CD4-positive, alpha-beta memory T cell (primary cell): ENCODE measurements at places on chromosomes 2 and 18.
A peak's percentile ranks its signal among the peaks of the same experiment; 100 is the strongest.

GRCh38 chr2:230444832-230445231 is 28.8 kb downstream of the SP100 start:
- DNase-seq, result no peak

- no peak for DNase-seq
These were observed 9.8 kb downstream of the RBFA start for GRCh38 chr18:80044072-80044471.

GRCh38 chr2:25366629-25367028 is 24.9 kb upstream of the DNMT3A start:
- DNase-seq, result no peak

DNA sequence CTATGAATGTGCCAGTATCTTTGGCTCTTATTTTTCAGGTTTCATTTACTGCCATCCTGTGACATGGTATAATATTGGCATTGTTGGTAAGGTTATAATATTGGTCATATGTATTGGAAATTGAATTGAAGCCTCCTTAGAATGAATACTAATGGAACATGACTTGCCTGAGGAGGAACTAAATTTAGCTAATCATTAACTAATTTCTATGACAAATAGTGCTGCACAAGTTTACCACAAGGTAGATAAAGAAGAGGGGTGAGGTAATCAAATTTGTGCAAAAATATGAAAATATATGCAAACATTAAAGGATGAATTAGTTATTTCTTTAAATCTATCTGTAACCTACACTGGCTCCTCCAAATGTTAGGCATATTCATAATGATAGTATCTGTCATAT is 43.2 kb upstream of the ORC2 start:
- DNase-seq, result no peak

- DNase-seq, result no peak
These were observed 263.8 kb downstream of the PHLPP1 start for GRCh38 chr18:62979176-62979575.

DNA sequence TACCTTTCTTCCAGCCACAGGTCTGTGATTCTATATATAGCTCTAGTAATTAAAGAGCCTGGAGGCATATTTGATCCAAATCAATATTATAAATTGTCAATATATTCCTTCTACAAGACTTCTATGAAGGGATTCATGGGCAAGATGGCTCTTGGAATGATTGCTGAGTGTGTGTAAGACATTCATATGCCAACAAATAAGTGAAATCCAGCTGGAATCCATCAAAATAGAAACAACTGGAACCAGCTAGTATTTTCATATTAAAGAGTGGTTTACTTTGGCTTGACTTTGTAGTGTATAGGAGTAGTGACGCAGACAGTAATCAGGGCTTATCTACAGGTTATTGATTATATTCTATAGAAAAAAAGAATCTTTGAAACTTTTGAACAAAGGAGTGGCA is 83.4 kb downstream of the CALCRL start:
- DNase-seq, result no peak

- DNase-seq, result no peak
These were observed 137.5 kb downstream of the NDUFA10 start for GRCh38 chr2:239887604-239888003.

DNA sequence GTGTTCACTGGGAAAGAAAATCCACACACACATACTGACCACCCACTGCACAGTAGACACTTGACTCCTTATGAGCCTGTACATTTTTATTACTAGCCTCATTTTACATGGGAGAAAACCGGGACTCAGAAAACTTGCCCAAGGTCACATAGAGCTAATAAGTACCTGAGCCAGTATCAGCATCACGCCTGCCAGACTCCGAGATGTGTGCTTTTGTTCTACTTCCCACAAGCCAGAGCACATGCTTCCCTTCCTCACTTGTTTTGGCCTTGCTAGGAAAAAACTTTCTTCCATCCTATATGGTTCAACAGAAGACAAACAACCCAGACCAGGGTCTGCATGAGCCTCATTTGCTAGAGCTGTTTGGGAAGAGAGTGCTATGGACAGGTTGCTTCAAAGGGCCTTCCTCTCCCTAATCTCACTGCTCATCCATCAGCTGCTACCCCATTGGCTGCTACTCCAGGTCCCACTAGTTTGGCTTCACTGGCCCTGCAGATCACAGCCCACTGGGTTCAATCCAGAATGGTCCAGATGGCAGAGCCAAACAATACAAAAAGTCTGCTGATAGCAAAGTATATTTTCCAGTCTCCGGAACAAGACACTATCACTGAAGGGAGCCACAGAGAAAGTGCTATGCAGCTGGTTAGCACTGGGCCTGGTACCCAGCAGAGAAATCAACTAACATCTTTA is 63.9 kb downstream of the STK39 start:
- no peak for DNase-seq

GRCh38 chr2:99285526-99285925 is 15.5 kb downstream of the LYG1 start:
- no peak for DNase-seq

- no peak for DNase-seq
These were observed 27.5 kb upstream of the CAB39 start for GRCh38 chr2:230685178-230685577.

DNA sequence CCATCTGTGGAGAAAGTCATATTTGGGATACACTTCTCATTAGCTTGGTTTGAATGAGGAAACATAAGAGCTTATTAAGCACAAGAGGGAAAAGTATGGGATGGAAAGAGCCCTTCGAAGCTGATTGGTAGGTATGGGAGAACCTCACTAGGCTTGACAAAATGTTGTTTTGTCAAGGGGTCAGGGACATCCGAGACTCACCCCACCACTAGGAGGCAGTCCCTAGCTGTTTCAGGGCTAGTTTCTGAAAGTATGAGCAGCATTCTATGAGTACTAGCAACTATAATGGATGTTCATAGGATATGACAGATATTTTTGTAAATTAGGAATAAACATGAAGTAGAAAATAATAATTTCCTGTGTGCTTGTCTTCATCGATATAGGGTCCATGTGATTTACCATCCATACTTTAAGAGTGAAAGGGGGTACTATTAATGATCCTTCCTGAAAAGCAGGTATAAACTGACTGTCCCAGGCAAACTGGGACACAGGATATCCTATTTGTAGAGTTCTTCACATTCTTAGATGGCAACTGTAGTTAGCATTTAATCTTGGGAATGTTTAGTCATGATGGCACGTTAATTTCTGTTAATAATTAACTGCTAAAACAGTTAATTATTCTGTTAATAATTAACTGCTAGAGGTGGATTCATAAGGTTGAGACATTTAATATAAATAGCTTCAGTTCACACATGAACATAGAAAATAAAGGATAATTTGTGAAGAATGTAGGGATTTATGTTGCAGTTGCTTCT is 28.4 kb downstream of the OTX1 start:
- DNase-seq, result no peak

- no peak for DNase-seq
These were observed 158.6 kb upstream of the DLX2 start for GRCh38 chr2:172261292-172261691.

DNA sequence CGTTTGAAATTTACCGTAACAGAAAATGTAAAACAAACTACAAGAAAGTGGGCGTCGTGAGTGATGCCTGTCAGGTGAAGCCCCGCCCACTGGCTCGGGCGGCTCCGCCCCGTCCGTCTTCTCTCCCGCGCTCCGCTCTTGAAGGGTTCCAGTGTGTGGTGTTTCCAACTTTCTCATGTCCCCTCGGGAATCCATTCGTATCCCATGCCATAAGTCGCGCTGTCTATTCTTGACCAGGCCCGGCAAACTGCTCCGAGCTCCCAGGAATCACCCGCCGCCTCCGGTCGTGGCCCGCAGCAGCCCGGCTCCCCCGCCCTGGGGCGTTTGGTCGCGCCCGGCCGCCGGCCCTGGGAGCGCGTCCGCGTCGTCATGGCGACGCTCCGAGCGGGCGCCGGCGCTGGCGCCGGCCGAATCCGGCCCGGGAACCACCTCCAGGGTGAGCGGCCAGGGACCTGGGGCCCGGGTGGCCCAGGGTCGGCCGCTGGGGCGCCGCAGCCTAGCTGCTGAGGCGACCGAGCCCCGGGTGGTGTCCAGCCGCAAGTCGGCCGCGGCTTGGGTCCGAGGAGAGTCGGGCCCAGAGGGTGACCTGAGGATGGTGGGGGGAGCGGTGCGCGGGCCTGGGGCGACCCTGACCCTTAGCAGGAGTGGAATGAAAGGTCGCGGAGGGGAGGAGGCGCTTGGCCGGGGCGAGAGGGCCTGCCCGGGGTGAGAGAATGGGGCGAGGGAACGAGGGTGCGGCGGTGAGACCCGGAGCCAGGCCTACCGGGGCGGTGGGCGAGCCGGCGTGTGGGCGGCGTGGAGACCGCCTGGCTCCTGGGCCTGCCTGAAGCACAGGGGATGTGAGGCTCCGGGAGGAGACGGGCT is at the start of gene CFAP221:
Gene CFAP221 (plus strand): TSS at position 375 of the 864 bp plus-strand sequence. CDS start 1,683 bp downstream, outside the sequence.
- DNase-seq, result peak; percentile 15

DNA sequence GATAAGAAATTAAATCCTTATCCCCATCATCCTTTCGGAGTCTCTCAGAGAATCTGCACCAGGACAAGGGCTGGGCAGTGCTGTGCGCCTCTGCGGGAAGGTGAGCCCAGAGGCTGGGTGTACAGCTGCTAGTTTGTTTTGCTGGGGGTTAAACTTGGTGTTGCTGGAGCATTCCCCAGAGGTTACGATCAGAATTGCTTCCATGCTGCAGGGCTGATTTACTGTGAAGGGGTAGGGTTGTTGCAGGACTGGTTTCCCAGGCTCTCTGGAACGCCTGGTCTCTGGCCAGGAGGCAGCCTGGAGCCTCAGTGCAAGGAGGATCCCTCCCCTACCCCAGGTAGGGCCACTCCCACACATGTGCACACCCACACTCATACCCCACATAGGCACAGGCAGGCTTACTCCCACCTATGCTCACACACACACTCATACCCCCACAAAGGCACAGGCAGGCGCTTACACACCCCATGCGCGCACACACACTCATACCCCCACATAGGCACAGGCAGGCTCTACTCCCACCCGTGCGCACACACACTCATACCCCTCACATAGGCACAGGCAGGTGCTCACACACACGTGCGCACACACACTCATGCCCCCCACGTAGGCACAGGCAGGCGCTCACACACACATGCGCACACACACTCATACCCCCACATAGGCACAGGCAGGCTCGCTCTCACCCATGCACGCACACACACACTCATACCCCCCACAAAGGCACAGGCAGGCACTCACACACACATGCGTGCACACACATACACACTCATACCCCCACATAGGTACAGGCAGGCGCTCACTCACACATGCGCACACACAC is 11.3 kb downstream of the CNNM4 start:
- DNase-seq, result no peak

DNA sequence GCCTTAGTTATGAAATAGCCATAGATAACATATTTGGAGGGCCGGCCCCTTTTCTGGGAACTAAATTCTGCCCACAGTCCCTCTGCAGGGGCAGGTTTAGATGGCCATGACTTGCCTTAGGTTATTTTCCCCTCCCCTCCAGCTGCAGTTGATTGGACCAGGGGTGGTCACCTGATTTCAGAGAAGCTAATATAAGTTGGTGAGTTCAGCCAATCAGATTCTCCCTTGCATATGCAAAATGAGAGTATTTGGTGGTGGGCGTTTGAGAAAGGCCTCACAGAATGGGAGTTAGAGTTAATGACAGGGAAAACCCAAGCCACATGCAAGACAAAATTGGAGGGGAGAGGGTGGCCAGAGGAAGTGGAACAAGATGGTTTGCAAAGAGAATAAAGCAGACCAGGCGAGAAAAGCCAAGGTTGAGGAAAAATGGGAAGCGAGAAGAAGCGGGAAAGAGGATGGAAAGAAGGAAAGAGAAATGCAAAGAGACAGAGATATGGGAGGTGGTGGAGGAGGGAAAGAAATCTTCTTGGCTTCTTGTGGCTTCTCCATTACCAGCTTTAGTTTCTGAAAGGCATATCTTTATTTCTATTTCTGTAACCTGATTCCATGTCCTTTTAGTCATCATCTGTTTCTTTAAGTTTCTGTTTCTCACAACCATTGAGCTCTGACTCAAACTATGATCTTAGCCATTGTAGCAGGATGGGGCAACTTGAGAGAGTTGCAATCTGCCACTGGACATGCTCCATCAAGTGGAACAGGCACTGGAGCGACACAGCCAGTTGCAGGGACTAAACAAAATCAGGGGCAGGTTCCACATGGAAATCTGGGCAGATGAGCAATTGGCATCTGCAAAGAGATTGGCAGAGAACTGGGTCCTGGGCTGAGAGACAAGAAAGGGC is 108.1 kb upstream of the SIX3 start:
- no peak for DNase-seq

- no peak for DNase-seq
These were observed 52.5 kb downstream of the POLR1A start for GRCh38 chr2:86053166-86053565.

- no peak for DNase-seq
These were observed 112.5 kb downstream of the SMAD7 start for GRCh38 chr18:48838166-48838775.

- DNase-seq, result peak; percentile 89
These were observed at the start of gene CNPPD1 for GRCh38 chr2:219176818-219177551. CNPPD1 (minus strand) TSS chr2:219176925; CDS start chr2:219176828, 97 bp downstream.

DNA sequence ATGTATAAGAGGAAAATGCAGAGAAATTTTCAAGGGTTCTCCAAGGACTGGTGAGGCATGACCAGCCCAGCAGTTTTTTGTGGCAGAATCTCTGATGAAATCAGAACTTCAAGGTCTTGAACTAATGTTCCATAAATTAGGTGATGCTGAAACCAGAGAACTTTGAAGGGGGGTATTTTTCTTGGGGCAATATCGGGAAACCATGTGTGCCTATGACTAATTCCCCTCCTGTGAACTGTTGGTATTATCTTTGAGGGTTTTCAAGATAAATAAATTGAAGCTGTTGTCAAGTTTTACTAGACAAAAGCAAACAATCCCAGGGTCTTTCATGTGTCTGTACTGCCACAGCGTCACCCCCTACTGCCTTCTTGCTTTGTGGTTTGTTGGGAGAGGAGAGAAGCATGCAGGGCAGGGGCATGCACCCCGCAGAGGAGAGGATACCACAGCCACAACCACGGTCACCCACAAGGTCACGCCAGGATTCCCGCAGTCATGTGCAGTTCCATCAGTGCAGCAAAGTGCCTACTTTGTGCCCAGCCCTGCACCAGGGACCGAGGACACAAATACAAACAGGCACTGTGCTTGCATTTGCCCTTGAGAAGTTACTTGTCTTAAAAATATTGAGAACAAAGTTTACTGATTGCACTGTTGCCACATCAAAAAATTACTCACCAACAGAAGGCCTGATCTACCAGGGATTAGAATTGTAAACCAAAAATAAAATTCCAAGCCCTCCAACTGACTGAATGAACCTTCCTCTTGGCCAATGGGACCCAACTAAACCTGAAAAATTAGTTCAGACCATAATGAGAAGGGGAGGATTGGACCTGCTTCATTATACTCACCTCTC is 413.3 kb upstream of the TRIB2 start:
- DNase-seq, result peak; percentile 20

GRCh38 chr2:43273529-43273928 is 47.1 kb upstream of the ZFP36L2 start:
- no peak for DNase-seq

DNA sequence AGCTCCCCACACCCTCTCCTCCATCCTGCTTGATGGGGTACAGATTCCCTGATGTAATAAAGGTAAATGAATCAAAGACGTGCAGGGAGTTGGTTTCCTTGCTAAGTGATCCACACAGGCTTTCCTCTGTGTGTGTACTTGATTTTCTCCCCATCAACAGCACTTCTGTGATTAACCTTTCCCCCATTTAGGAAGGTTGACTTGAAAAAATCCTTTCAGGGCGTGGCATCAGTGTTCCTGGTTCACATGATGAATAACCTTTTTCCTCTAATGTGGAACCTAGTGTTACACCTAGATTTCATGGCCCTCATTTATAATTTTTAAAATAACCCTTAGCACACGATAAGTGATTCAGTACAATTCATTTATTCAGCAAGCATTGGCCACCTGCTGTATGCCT is 115.0 kb downstream of the ICA1L start:
- no peak for DNase-seq
